ENCODE measurements at places on chromosomes 3 and 15.

DNA sequence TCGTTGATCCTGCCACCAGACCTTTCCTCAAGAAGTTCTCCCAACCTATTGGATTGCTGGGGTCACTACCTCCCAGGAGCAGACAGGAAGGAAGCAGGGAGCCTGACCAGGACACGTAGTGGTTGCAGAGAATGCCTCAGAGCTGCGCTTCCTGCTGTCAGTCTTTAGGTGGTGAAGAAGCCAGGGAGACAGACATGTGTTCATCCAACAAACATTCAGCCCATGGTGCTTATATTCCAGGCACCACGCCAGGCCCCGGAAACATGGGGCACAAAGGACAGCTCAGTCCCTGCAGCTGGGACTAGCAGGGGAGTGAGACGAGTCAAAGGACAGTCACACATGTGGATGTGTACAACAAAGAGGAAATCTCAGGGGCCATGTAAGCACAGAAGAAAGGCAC lies 26.0 kb upstream of the CORO2B start:
- peak; percentile 10 for DNase-seq

GRCh38 chr15:89669941-89670340 lies 9.2 kb downstream of the PLIN1 start:
- no peak for DNase-seq

DNA sequence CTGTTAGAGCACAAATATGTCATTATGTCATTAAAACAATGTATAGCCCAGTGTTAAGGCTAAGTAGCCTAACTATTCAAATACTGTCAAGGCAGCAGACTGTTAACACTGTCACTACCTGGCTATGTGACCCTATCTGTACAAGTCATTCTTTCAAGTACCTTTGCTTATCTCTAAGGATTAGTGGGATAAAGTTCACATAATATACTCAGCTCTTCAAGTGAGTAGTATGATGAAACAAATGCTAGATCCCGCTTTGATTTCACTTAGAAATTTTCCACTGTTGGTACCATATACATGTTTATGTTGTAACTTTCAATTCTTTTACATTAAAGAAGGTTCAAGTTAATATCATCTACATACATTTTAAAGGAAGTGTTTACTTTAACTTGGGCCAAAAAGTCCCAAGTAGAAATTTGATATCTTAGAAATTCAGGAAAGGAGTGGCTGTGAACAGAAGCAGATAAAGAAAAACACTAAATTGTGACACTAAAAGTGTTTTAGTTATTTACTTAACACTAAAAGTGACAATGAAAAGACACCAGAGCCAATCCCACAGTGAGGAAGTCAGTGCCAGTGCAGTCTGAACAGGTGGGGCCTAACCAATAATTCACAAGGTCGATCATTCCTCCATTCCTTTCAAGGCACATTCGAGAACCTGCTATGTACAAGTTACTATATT lies 4.8 kb upstream of the RFX7 start:
- DNase-seq: no peak

DNA sequence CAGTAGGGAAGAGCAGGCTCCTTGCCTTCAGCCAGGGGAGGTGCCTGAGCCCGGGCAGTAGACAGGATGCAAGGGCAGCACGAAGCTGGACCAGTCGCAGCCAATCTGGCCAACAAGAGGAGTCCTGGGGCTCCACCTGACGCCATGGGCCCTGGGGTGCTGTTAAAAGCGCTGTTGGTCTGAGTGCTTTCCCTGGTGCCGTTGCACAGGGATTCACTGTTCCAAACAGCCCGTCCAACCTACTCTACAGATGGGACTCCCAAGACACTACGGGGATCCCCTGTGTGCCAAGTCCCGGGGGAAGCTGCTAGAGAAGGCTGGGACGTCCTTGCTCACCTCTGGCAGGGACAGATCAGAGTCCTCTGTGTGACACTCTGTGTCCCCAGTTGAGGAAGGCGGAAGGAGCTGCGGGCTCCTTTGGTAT lies 632 bp downstream of the CTSH start:
- DNase-seq: no peak

DNA sequence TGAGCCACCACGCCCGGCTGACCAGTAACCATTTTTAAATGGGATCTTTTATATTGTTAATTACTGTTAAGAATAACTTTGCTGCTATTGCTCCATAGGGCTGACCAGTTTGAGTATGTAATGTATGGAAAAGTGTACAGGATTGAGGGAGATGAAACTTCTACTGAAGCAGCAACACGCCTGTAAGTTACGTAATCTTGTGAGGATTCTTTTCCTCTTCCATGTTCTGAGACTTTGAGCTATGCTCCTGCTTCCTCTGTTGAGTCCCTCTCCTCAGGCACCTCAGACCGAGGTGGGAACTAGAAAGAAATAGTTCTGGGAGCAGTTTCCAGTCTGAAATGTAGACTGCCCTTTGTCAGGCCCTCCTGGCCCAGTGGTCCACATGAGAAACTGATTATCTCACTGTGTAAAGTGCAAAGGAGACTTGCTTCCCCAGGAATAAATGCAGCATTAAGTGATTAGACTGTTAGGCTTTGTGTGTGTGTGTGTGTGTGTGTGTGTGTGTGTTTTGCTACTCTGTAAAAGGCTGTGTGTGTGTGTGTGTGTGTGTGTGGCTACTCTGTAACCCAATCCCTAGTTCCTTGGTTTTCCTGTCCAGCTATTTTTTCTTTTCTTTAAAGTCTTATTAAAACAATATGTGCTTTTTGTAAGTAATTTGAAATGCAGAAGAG lies 5.2 kb downstream of the POLR2H start:
- no peak for DNase-seq

DNA sequence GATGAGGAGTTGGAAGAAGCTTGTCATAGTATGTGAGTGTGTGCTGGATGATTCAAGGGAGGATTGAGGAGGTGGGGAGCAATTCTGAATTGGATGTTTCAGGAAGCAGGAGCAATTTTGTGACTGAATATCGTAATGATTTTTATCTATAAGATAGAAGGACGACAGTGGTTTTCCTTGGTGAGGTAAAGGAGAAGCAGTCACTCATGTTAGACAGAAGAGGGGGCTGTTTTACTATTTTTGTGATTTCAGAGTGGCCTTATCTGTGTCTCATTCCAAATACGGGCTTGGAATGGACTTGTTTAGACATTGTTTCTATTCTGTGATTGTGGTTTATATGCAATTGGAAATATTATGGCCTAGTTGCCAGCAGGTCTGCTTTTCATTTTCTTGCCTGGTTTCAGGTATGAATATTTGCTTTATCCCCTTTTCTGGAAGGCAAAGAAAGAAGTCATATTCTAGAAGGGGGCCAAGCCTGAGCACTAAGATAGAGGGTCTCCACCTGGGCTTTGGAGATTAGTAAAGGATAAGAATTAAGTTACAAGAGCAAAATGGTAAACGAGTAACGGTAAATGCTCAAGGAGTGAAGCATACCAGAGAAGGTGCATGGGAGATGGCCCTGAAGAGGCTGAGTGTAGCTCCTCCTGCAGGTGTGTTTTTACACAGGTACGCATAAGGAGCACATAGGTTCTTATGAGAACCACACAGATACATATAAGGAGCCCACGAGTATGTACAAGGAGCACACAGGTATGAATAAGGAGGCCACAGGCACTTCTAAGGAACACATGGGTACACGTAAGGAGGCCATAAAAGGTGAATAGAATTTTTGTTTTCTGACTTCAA lies 124.6 kb upstream of the KCNAB1 start:
- DNase-seq: peak; percentile 58

DNA sequence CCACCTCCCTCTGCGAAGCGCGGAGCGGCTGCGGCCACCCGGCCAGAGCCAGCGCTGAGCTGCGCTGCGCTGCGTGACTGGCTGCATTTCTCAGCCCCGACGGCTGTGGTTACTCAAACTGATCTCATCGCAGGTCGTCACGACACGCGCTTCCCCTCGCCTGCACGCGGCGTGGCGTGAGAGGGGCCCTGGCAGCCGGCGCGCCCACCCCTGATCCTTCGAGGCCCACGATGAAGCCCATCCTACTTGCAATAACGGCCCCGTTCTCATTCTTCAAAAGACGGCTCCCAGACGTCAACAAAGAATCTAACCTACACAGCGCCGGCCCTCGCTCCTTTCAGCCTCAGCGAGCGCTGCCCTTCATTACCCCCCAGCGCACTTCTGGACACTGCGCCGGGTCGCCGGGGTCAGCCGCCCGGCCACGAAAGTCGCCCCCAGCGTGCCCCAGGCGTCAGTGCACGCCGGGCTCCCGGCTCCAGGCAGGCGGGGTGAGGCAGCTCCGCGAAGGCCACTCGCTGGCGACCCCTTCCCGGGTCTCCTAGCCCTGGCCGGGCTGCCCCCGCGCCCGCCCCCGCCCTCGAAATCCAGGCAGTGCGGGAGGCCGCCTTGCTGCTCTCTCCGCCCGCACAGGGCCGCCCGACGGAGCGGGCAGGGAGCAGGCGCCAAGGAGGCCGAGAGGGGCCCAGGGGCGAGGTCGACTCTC lies 9.9 kb upstream of the LEKR1 start:
- no peak for DNase-seq

DNA sequence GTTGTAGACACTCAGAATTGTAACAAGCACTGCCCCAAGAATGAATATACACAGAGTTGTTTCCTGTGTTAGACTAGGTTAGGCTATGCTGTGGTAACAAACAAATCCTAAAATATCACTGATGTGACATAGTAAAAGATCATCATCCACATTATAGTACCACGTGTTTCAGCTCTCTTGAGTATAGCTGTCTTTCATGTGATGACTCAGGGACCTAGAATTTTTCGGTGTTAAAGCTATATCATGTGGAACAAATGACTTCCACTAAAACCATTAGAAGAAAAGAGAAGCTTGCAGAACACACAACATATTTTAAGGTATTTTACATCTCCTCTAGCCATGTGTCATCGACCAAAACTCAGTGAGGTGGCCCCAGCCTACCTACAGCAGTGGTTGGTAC lies 307.9 kb upstream of the RBMS3 start:
- no peak for DNase-seq

DNA sequence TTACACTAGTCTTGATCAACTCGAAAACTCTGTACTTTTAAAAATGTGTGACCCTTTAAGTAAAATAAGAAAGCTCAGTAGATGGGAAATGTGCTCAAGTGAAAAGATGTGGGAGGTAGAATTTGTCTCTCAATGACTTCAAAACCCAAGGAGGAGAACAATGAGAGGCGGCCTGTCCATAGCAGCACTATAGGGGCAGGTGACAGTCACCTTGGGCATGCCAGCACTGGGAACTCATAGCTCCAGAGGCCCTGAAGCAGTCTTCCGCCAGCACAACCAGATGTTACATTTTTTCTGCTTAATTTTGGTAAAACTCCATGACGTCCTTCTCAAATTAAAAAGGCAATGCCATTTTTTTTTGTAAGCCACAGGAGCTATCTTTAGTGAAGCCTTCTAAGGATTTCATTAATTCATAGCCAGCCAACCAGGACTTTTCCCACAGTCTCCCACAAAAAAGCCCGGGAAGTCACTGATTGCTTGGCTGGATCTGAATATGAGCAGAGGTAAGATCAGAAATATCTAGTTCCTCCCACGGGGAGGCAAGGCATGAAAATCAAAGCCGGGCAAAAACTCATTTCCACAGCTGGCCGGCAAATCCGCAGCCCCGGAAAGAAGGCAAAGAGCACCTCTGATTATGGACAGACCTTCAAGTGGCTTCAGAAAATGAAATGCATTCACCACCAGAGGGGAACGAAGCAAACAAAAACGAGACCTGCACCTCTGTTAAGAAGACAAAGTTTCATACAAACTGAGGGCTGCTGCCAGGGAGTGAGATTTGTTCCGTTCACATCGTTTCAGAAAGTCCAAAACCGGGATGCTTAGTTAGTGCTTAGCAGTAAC lies 10.5 kb downstream of the IL17RD start:
- DNase-seq: no peak

DNA sequence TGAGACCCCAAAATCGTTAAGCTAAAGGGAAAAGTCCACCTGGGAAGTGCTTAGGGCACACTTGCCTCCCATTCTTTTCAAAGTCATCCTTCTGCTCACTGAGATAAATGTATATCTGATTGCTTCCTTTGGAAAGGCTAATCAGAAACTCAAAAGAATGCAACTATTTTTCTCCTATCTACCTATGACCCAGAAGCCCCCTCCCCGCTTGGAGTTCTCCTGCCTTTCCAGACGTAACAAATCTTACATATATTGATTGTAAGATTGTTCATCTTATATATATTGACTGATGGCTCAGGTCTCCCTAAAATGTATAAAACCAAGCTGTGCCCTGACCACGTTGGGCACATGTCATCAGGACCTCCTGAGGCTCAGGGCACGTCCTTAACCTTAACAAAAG lies 56.8 kb upstream of the ACAN start:
- no peak for DNase-seq

- DNase-seq: no peak
Observed at GRCh38 chr3:71753701-71754609, at the start of gene GPR27. Gene GPR27 (plus strand): TSS chr3:71753855. CDS start chr3:71754050, 195 bp downstream.

Measured in NCI-H2081 (cell line).